ENCODE measurements at places on chromosomes 2 and 18.

DNA sequence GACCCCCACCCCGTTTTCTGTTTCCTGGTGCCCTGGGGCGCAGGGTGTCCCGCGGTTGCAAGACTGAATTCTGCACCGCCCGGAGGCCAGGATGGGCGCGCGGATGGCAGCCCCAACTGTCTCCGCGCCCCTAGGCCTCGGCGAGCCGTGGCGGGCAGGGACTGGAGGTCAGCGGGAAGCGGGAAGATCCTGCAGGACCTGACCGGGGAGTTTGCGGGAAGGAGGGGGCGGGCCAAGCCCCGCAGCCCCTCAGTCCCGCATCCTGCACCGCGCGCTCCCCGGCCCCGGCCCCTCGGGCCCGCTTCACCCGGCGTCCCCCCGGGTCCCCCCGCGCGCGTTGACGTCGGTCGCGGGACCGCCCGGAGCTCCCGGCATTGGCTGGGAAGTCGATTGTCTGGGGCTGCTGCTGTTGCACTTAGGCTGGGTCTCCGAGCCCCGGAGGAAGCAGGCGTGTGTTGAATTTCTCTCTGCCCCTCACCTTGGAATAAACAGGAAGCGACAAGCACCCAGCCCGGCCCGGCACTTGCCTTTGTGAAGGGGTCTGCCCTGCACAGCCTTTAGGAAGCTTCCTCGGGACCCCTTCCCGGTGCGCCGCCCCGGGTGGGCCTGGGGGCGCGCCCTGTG lies at the start of gene LDLRAD4:
Gene LDLRAD4, plus strand, starts transcription at position 393 of the 624 bp plus-strand sequence.
- DNase-seq, result peak; percentile 81

GRCh38 chr18:3579701-3580100 lies 129.7 kb downstream of the TGIF1 start:
- no peak for DNase-seq

DNA sequence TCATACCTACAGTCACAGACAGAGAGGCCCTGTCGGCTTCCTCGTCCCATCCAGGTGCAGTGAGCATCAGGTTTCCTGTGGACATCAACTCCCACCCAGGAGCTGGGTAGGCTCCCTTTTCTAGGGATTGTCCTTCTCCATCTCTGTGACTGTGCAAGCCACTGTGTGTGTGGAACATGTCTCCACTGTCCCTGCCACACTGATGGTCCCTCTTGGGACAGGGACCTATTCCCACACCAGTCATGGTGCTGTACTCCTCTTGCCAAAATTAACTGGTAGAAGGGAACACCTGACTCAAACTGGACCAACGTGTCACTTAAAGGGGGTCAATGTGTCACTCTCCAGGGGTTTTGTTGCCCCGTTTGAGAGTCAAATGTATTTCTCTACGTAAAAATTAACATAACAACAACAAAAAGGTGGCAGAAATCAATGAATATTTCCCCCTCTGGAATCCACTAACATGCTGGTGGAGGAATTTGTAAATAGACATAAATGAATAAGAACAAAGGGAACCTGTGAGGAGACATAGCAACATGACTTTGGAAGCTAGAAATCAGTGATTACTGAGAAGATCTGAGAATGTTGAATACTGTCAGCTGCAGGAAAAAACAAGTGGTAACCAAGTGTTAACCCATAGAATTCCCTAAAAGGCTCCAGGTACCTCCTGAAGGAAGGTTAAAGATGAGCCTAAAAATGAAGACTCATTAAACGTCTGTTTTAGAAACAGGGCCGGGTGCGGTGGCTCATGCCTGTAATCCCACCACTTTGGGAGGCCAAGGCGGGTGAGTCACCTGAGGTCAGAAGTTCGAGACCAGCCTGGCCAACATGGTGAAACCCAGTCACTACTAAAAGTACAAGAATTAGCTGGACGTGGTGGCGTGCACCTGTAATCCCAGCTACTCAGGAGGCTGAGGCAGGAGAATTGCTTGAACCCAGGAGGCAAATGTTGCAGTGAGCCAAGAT lies 40.4 kb downstream of the SH2D6 start:
- no peak for DNase-seq

DNA sequence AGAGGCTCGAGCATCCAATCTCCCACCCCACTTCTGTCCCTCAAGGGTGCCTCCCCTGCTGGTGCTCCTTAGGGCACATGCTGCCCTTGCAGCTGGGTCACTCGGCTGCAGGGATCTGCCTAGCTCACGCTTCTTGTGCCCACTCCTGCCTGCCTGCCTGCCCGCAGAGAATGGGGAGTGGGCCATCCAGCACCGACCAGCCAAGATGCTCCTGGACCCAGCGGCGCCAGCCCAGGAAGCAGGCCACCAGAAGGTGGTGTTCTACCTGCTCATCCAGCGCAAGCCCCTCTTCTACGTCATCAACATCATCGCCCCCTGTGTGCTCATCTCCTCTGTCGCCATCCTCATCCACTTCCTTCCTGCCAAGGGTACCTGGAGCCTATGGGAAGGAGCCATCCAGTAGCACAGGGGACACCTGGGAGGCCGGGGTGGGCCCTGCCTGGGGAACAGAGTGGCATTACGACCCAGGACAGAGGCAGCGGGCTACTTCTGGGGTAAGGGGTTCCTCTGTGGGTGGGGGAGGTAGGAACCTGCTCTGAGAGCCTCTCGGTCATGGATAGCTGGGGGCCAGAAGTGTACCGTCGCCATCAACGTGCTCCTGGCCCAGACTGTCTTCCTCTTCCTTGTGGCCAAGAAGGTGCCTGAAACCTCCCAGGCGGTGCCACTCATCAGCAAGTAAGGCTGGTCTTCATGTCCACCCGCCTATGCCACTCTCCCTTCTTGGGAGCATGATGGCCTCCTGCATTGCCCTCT lies 3.4 kb downstream of the CHRNG start:
- DNase-seq, result no peak

- no peak for DNase-seq
Observed at GRCh38 chr2:25844089-25844488, 34.2 kb downstream of the ASXL2 start.

- no peak for DNase-seq
Observed at GRCh38 chr2:118805064-118805690, 42.3 kb downstream of the EN1 start.

GRCh38 chr2:23380562-23381065 lies 4.4 kb upstream of the KLHL29 start:
- no peak for DNase-seq

DNA sequence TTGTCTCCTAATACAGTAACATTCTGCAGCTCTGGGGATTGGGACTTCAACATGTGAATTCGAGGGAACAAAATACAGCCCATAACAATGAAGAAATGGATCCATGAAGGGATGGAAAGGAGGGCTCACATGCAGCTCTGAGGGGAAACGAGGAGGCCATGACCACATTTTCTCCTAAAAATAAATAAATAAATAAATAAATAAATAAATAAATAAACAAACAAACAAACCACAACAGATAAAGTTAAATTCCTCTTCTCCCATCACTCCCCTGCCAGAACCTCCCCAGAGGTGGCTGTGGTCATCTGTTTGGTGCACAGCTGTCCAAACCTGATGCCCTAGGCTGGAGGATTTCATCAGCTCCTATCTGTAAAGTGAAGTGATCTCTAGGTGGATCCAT lies 42.7 kb downstream of the MAL start:
- no peak for DNase-seq

GRCh38 chr2:62200291-62200841 lies 4.5 kb downstream of the B3GNT2 start:
- DNase-seq, result no peak

DNA sequence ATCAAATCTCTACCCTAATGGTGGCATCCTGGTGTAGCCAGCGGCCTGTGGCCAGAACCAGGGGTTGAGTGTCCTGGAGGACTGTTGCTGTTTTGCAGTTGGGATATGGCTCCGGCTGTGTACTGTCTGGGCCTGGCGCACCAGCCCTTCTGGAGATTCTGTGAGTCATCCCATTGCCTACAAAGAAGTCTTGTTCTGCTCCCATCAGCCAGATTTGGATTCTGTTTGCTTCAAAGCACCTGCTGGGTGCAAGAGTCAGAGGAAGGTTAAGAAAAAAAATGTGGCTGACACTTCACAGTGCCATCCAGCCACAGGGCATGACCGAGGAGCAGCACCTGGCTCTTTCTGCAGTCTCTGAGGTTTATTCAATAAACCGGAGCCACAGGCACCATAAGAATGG lies 41.0 kb upstream of the ASAP2 start:
- no peak for DNase-seq

- no peak for DNase-seq
Observed at GRCh38 chr18:31619291-31619690, 27.6 kb downstream of the TTR start.

DNA sequence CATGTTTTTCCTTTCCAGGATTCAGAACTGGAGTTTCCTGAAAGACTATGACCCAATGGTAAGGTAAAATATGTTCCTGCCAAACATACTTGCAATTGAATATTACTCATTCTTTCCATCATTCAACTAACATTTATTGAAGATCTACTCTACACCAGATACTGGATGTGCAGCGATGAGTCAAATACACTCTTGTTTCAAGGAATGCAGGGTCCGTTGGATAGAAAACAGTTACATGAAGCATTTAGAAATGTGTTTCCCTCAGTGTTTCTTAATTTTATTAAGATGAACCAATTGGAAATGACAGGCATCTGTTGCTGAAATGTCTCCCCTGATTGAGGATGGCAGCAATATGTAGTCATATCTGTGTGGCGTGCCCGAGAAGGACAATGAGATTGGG lies 14.8 kb upstream of the SLC66A3 start:
- DNase-seq, result no peak

- DNase-seq, result no peak
Observed at GRCh38 chr18:433298-433697, 67.2 kb downstream of the COLEC12 start.

DNA sequence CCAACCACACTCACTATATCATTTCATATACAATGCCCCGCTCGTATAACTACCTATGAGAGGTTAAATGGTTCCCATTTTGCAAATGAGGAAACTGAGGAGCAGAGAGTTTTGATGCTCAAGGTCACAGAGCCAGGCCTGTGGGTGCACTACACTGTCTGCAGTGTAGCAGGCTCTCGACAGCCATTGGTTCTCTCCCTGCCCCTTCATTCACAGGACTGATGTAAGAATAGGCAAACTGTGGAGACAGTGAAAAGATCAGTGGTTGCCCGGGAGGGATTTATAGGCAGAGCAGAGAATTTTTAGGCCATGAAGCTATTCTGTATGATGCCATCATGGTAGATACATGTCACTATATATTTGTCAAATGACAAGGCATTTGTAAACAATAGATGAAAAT lies 39.0 kb upstream of the LBH start:
- DNase-seq, result no peak

- peak; percentile 81 for DNase-seq
Observed at GRCh38 chr18:35024965-35025364, 16.2 kb upstream of the MAPRE2 start.

- DNase-seq, result no peak
Observed at GRCh38 chr2:71829008-71829407, 318.7 kb downstream of the CYP26B1 start.

DNA sequence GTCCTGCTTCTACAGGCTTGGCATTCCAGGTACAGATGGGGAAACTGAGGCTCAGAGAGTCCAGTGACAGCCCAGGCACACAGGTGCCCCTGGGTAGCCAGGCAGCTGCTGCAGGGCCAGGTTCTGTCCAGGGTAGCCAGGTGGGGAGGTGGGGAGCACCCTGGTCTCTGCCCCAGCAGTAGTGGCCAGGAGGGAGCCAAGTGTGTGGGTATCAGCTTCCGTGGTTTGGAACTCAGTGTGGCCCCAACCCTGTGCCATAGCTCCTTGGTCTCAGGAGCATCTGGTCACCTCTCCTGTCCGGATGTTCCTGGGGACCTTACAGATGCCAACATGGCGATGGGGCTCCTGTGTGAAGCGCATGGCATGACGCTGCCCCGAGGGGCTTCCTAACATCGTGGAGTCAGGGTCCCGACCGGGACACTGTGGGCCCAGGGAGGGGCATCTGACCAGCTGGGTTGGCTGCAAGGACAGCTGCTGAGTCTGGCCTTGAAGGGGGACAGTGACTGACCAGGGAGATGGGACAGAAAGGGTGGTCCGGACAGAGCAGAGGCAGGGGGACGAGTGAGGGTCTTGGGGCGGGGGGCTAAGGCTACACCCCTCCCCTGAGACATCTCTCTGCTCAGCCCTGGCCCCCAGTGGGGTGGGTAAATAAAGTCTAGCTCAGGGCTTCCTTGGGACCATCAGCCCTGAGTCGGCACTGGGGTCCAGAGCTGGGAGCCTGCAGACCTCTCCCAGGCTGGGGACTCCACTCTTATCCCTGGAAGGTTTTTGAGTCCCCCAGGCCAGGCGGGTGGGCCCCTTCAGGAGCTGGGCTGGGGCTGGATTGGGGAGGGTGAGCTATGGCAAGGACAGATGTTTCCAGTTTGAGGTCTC lies 76.0 kb upstream of the SMAD7 start:
- DNase-seq, result no peak

DNA sequence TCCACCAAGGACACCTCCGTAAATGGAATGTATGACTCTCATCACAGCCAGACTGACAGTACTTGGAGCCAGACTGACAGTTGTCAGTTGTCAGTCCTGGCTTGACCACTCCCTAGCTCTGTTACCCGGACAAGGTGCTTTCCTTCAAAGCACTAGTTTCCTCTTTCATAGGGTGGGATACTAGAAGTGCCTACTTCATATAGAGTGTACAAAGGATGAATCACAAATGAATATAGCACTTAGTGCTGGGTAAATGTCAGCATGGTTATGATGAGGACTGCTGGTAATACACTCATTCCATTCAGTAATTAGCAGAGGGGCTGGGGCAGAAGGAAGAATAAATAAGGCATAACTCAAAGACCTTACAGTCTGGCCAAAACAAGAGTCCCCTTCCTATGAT lies 91.4 kb downstream of the ARL4C start:
- no peak for DNase-seq

DNA sequence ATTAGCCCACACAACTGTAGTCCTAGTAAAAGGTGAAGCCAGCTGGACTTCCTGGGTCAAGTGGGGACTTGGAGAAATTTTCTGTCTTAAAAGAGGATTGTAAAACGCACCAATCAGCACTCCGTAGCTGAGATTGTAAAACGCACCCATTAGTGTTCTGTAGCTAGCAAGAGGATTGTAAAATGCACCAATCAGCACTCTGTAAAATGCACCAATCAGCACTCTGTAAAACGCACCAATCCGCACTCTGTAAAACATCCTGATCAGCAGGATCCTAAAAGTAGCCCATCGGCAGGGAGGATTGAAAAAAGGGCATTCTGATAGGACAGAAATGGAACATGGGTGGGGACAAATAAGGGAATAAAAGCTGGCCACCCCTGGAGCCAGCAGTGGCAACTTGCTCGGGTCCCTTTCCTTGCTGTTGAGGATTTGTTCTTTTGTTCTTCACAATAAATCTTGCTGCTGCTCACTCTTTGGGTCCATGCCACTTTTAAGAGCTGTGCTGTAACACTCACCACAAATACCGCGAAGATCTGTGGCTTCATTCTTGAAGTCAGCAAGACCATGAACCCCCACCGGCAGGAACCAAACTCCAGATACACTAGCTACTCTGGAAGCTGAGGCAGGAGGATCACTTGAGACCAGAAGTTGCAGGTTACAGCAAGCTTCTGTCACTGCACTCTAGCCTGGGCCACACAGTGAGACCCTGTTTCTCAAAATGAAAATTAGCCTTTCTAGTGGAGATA lies 102.6 kb downstream of the HS6ST1 start:
- DNase-seq, result no peak
